ENCODE measurements at places on chromosomes 3 and 15.

GRCh38 chr15:69475769-69476358 lies 23.2 kb downstream of the RPLP1 start:
- DNase-seq, result peak; percentile 28

- no peak for DNase-seq
Measured at GRCh38 chr15:101428758-101429157, 60.7 kb downstream of the PCSK6 start.

GRCh38 chr3:31027191-31027761 lies 132.8 kb upstream of the GADL1 start:
- no peak for DNase-seq

DNA sequence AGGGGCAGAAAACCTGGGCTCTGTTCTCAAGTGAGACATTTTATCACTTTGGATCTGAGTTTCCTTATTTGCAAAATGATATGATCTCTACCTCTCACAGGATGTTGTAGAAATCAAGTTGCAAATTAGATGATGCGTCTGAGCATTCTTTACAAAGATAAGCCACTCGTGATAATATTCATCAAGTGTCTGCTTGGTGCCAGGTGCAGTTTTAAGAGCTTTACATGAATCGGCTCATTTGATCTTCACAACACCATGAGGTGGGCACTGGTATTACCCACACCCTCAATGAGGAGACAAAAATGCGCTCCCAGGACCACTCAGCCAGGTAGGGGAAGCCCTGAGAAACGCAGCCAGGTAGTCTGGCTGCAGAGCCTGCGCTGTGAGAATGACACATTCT lies 59.1 kb upstream of the CA12 start:
- DNase-seq, result no peak

- no peak for DNase-seq
Measured at GRCh38 chr15:48089702-48090101, 31.1 kb upstream of the SLC24A5 start.

DNA sequence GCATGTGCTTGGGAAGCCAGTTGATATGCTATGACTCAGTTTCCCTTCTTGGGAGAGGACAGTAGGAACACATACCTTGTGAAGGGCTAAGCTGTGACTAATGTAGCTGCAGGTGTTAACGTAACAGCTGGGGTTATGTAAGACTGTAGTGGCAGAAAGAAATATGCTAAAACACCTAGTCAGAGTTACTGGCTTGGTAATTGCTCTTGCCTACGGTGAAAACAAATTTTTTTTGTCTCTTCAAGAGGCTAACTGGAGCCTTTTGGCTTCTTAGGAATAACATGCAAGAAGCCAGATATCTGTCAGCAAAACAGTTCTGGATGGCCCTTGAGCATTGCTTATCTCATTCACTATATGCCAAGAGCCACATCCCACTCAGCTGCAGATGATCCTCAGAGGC lies 1.4 kb downstream of the MAPKBP1 start:
- DNase-seq, result no peak
